Tibial nerve (tissue), 4 donors: ENCODE measurements at places on chromosomes 11 and 22. TPM values are rescaled to one million over a fixed set of nuclear protein-coding genes. Genes with fewer than 3 reads are reported as not detected.

- H3K4me1 ChIP-seq = peaks cover 9% of the 10 kb centered on the region
- DNase-seq = no peak
- no peak overlapping the region for H3K4me3 ChIP-seq
- H3K27me3 ChIP-seq = no peaks in the 10 kb centered on the region
Measured at GRCh38 chr22:28582806-28583205, 96.8 kb downstream of the TTC28 start.

H19 gene
- 433 TPM for total RNA-seq

RANBP1 gene
- total RNA-seq = 135 TPM

GRCh38 chr22:20441631-20442484 lies 4.2 kb upstream of the SCARF2 start:
- H3K4me1 ChIP-seq = peaks cover 17% of the 10 kb centered on the region
- DNase-seq = no peak
- H3K27ac ChIP-seq = peak overlapping the region; percentile 65
- no peaks in the 10 kb centered on the region for H3K36me3 ChIP-seq

GRCh38 chr11:8092587-8093424 lies 11.8 kb downstream of the TUB start:
- H3K4me3 ChIP-seq = no peak overlapping the region
- no peak overlapping the region for H3K27ac ChIP-seq
- H3K27me3 ChIP-seq = no peaks in the 10 kb centered on the region
- no peak for DNase-seq
- no peaks in the 10 kb centered on the region for H3K36me3 ChIP-seq

DNA sequence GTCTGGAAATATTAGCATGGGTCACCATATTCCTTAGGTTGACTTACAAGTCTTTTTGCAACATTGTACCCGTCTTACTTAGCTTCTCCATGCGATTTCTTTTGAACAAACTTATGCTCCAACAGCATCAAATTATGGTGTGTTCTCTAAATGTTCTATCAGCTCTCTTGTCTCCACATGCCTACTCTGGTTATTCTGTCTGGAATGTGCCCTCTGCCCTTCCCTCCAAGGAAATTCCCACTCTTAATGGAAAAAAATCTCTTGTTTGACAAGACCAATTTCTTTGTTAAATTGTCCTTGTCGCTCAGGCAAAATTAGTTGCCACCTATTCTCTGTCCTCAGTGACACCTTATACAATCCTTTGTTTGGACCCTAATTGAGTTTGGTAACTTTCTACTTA lies 522.8 kb upstream of the LUZP2 start:
- H3K4me1 ChIP-seq = no peaks in the 10 kb centered on the region
- no peak for DNase-seq
- H3K4me3 ChIP-seq = no peak overlapping the region
- H3K27ac ChIP-seq = no peak overlapping the region

GRCh38 chr11:113531083-113531482 lies 55.9 kb upstream of the DRD2 start:
- peaks cover 5% of the 10 kb centered on the region for H3K4me1 ChIP-seq
- H3K27me3 ChIP-seq = no peaks in the 10 kb centered on the region
- no peak overlapping the region for H3K27ac ChIP-seq
- DNase-seq = no peak
- no peaks in the 10 kb centered on the region for H3K36me3 ChIP-seq

VPREB1 gene
- not detected for total RNA-seq

DNA sequence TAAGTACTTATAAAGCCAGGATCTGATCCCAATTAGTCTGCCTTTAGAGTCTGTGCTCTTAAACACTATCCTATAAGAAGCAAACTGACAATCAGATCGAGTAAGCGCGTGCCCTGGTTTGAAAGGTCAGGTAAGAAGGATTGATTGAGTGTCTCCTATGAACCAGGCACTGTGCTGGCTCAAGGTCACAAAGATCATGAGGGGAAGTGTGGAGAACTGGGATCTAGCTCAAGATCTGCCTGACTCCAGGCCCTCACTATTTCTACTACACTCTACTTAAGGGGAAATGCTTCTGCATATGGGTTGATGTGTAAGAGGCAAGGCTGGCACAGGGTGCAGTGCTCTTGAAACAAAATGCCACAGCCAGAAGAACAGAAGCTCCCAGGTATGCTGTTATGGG lies 77.0 kb downstream of the ME3 start:
- no peaks in the 10 kb centered on the region for H3K27me3 ChIP-seq
- no peak overlapping the region for H3K27ac ChIP-seq
- DNase-seq = no peak
